ENCODE measurements at places on chromosomes 2 and 18.

- no peak for DNase-seq
Measured at GRCh38 chr18:46134920-46135675, 30.9 kb downstream of the HAUS1 start.

DNA sequence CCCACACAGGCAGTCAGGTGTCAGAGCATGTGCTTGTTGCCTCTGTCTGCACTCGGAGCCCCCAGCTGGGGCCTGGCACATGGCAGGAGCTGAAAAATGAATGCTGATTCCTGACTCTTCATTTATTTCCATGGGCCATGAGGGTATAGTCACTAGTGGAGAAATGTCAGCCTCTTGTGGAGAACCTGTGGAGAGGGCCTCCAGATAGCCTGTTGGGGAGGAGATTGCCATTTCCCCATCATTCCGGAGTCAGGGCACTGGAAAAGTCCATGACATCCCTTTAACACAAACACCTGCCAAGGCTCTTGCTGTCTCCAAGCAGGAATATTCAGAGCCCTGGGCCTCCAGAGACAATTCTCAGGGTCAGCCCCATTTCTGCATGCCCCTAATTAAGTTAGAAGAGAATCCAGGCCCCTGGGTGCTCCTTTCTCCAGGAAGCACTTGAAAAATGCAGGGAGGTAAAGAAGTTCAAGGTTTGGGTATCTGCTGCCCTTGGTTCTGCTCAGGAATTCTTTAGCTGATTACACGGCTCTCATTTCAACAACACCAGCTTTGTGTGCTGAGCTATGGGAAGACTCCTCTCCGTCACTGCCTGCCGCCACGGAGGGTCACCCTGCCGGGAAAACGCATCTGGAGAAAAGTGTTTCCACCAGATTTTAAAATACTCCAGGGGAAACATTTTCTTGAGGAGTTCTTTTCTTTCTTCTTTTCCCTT, 311.3 kb downstream of the MYCN start:
- no peak for DNase-seq

DNA sequence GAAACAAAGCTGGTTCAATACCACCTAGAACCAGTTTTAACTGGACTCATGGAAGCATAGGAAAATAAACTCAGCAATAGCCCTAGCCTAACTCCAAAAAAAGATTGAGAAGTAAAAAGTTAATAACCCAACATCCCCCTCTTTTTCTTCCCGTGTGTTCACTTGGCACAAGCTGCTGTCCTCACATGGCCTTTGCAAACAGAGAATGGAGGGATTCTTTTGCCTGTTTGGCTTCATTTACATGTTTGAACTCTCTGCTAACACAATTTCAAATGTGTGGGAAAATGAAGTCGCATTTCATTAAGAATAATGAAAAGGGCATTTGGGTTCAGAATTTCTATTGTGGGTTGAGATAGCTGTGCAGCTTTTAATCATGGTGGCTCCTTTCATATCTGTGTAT, 589.2 kb upstream of the LRRTM1 start:
- DNase-seq: no peak

DNA sequence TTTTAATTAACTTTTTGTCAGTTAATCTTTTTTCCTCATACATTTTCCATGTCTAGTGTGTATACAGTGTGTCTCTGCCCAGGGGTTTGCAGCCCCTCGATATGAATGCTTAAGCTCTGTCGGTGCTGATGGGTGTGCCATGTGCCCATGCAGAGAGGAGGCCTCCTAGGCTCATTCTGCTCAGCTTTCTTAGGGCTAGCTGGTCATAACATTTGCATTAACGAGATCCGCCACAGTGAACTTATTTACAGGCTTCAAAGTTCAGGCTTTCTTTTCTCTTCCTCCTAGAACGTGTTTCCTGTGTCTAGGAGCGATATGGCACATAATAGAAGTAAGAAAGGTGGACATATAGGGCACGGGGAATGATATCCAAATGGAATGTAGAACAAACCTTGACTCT, 783.3 kb downstream of the PLCL1 start:
- no peak for DNase-seq

DNA sequence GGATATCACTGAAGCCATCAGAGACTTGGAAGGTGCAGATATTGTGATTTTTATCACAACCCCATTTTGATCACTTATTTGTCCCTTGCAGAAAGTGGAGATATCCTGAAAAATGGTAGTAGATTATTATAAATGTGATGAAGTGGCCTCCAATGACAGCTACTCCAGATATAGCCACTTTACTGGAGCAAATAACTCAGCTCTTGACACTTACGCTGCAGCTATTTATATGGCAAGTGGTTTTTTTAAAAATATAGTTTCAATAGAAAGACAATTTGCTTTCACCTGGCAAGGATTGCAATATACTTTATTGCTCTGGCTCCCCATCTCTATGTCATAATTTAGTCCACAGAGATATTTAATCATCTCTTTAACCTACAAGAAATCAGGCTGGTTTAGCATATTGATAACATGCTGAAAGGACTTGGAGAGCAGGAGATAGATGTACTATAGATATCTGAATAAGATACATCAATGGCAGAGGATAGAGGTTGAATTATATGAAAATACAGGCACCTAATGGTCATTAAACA, 182.8 kb upstream of the SKOR2 start:
- DNase-seq: no peak

DNA sequence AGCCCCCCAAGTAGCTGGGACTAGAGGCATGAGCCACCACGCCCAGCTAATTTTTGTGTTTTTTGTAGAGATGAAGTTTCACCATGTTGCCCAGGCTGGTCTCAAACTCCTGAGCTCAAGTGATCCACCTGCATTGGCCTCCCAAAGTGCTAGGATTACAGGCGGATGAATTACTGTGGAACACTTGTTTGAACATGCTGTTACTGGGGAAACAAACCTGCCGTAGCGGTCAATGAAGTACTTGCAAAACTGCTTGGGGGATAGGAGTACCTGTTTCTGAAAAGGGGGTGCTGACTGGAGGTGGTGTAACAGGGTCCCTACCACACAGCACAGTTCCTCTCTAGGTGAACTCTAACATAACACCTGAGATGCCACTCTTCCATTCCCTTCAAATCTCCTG, 5.9 kb upstream of the IMPACT start:
- no peak for DNase-seq

- no peak for DNase-seq
Measured at GRCh38 chr2:14790041-14790640, 157.6 kb downstream of the LRATD1 start.

- no peak for DNase-seq
Measured at GRCh38 chr2:96267159-96267971, 1.3 kb downstream of the CIAO1 start.

- DNase-seq: no peak
Measured at GRCh38 chr18:378079-378478, 110.2 kb upstream of the THOC1 start.

DNA sequence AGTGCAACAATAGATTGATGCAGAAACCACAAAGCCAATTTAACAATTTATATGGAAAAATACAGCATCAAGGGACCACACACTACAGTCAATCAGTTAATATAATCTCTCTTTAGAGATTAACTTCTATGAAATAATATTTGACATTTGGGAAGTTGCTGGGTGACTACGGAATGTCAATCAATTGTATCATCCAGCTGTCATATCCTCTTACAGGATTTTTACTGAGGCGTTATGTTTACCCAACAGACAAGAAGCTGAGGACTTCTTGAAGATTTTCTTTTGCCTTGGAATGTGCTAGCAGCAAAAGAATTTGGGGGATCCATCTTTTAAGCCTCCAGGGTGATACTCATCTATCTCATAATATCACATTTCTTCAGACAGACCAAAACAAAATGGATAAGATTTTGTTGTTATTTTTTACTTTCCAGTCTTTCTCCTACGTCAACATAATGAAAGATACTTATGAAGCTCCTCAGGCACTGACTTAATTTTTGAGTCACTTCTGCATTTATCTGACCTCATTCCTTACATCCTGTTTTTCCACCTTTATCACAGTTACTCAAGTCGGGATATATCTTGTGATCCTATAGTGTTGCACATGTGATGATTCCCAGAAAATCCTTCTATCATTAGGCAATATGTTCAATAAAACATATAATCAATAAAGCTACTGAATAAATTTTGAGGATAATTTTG, 227.2 kb upstream of the SPHKAP start:
- DNase-seq: no peak

DNA sequence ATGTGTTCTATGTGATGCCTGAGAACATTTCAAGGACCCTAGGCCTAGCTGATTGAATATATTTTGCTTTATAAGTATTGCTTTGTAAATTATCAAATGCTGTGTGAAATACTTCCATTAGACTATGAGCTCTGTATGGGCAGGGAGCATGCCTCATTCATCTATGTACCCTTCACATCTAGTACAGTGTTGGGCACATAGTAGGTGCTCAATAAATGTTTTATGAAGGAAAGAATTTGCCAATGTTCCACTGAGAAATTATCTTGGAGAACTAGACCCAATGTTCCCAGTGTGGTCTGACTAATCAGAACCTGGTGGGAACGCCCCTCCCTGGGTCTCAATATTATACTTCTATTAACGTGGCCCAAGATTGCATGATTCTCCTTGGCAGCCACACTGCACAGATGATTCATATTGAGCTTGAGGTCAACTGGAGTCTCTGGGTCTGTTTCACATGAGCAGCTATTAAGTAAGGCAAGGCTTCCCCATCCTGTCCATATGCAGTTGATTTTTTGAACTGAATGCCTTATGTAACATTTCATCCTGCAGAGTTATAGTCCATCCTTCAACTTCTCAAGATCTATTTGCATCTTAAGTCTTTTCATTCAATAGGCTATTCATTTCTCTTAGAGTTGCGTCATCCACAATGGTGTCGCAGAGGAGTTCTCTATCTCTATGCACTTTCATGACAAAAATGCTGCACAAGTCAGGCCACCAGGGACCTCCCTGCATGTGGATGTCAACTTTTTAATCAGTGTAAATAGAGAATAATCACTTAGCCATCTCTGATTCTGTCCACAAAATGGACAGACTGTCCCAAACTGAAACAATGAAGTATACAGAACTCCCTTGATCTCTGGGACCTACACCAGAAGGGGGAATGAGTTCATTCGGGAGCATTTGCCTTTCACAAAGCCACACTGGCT, 257.6 kb downstream of the CYP26B1 start:
- DNase-seq: no peak

DNA sequence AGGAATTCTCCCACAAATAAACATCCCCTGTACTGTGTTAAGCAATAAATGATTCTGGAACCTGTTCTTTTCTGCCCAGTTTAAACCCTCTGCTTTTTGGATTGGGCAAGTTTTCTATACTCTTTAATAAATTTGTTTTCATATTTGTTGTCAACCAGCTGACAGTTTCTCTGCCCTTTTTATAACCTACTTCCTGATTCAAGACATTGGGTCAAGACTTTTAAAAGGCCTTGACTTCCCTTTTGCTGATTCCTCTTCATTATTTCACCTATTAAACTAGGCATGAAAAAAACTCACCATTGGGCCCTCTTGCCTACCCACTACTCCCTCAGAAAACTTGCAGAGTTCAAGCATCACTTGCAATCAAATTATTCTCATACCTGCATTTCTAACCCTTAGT, 459.5 kb downstream of the ARHGAP15 start:
- no peak for DNase-seq

DNA sequence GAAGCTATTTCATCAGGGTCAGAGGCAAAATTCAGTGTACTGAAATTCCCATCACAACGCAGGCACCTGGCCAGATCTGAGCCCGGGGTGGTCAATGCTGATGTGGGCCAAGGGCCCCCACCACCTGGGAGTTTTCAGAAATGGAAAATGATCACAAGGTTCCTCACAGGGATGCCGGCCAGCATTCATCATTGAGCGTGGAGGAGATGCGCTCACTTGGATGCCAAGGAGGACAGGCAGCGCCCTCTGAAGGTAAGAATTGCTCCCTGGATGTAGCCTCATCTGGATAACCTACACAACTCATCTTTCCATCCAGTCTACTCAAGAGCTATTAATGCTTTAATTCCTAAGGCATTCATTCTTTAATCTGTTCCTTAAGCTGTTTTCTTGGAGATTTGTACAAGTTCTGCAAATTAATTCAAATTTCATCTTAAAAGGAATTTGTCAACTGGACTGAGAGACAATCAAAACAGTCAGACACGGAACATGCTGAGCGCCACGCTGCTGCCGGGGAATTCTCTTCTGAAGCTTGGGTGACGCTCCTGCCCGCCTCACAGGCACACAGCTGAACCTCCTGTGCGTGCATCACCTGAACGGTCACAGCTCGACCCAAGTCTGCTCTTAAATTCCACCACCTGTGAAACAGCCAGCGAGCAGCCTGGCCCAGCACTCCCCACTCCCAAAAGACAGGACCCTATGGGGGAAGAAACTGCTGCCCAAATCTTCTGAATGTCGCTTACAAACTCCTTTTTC, 206.7 kb downstream of the HDAC4 start:
- DNase-seq: no peak

All from NCI-H2081 treated with DMSO at 0.1 percent for 48 hours (cell line).